Right kidney (tissue), 9 donors: ENCODE measurements at places on chromosomes 2 and 18.

- DNase-seq = no peak
These were observed 62.5 kb upstream of the SMAD7 start for GRCh38 chr18:49013291-49013691.

GRCh38 chr2:169203952-169204351, 134.6 kb downstream of the DHRS9 start:
- no peak for DNase-seq

DNA sequence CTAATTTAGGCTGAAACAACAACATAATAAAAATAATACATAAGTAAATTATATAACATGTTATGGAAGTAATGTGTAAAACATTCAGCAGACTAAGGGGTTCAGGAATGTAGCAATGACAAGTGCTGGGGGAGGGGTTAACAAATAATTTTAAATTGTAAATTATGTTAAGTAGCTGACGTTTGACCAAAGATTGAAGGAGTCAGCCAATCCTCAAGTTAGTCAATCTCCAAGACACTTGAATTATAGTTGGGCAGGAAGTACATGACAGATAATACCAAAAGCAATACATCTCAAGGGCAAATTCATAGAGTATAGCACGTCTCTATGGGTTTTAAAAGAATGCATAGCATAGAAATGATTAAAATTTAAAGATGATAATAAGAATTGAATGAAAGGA, 89.1 kb downstream of the KCNH7 start:
- no peak for DNase-seq

DNA sequence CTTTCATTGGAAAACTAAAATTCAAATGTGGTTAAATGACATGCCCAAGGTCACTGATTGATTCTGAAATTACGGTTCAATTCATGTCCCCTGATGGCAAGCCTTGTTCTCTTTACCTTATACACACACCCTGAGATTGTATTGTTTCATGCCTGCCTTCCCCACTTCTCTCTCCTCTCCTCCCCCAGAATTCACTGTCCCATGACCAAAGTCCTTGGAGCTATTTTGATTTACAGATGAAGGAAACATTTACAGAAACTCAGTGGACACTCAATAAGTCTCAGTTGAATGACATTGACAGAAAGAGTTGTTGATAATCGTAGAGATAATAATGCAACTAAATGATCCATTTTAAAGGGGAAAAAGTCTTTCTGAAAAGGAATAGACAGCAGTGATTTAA, 33.1 kb upstream of the SIX2 start:
- no peak for DNase-seq

GRCh38 chr18:28712796-28713425, 536.0 kb upstream of the CDH2 start:
- no peak for DNase-seq

GRCh38 chr18:33231474-33232317, 208.8 kb downstream of the CCDC178 start:
- DNase-seq = peak; percentile 38

DNA sequence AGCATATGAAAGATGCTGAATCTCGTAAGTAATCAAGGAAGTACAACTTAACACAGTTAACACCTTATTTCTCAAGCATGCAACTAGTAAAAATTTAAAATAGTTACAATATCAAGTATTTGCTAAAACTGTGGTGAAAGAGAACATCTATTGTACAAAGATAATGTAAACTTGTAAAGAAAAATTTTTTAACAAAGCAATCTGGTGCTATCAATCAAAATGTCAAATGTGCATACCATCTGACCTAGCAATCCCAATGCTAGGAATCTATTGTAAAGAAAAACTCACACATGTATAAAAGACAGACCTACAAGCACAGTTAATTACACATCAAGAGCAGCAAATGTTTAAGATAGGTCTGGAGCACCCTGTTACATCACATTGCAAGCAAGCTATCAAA, 90.1 kb downstream of the SLC66A3 start:
- DNase-seq = no peak

- DNase-seq = peak; percentile 76
These were observed 33.6 kb upstream of the PTMA start for GRCh38 chr2:231674587-231675338.

GRCh38 chr2:208584378-208584985, 177.9 kb downstream of the PTH2R start:
- DNase-seq = no peak

DNA sequence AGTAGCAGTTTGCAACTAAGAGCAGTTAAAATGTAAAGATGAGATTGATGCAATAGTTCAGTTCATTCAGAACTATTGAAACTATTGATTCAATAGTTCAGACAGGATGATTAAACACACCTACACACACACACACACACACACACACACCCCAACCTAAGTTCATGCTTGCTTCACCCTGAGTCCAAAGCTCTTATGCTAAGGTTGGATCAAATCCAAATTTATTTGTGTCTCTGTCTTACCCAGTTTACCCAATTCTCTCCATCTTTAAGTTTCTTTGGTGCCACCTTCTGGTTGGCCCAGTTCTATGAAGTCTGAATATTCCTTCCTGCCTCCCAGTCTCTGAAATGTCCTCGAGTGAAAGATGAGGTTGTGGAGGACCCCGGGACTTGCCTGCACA, 5.1 kb downstream of the SERPINB8 start:
- no peak for DNase-seq

DNA sequence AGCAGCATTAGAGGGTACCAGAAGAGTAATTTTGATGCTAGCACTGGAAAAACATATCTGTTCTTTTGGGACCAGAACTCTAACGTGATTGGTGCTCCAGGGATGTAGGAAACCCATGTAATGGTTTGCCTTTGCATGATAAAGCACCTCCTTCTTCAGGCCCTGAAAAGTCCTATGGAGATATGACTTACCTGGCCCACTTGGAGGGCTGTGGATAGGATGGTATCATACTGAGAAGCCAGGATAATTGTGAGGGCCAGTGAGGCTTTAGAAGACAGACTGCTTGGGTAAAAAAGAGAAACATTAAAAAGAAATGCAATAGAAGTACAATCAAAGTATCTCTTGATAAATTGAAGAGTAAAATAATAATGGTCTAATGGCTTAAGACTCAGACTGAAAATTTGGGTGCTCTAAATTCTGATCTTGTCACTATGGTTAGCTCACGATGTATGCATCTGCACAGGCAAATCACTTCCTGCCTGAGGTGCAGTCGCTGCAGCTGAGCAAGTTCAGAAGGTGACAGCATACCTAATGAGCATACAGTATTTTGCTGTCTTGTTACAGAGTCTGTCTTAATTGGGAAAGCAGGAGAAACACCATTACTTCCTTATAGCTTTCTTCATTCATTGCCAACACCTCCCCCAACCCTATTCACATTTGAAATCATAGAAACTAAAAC, 371.5 kb downstream of the NUP35 start:
- no peak for DNase-seq

DNA sequence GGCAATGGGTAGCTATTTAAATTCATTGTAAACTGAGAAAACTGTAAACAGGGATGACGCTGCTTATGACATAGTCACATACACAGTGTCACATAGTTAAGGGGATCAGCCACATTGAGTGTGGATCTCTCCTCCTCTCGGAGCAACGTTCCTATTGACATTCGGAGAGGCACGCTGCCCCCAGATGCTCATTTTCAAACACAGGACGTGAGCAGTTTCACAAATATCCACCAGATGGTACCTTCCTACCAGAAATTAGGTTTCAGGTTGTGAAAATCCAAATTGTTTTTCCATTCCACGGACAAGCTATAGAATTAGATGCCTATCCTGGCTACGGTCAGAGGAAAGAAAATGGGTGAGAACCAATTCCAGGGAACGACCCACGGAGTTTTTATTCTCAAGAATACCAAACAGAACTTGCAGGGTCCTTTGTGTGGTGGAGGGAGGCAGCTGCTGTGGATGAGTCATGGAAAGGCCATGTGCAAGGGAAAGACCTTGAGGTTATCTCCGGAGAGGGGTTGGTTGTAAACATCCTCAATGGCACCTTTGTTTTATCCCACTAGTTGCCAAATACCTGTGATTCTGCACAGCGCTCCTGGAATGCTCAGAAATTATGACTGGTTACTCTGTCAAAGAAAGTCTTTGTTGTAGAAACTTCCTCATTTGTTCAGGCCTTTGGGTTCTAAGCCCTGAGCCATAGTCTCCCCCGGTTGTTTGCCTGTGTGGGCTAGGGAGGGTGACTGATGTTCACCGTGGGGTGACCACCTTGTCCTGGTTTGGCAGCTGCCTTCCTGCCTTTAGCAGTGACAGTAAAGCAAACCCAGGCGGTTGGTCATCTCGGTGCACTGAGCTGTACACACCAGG, 88.0 kb downstream of the ACTR3 start:
- peak; percentile 12 for DNase-seq

DNA sequence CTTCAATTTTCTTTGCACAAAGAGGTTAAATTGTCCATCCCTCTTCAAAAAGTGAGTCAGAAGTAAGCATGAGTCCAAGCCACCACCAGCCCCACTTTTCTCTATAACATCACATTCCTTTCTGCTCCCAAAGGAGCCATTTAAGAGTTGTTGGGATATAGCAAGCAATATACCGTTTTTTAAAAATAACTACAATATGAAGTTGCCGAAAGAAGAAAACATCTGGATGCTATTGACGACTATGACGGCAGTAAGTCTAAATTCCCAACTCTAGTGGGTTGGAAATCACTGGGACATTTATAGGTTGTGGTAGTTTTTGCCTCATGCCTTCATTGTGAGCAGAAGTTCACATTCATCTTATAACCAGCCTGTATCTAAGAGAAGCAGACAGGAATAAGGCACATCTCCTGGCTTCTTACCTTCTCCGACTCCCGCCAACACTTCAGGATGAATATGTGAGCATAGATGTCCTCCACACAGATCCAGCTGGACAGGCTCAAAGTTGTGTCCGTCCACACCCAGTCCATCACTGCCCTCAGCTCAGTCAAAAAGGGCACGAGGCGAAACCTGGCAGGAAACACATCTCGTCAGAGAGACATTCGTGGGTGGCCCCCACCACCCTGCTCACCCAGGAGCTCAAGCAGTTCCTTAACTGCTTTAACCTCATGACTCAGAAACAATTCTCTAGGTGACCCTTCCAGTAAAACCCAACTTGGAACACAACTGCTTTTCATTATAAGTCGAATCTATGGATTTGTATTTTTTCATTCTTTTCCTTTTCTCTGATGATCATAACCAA, 163.6 kb downstream of the NAPG start:
- no peak for DNase-seq

GRCh38 chr2:190820416-190820815, 60.2 kb upstream of the GLS start:
- DNase-seq = no peak

- no peak for DNase-seq
These were observed 166.6 kb downstream of the ACTR3 start for GRCh38 chr2:114056294-114057143.

DNA sequence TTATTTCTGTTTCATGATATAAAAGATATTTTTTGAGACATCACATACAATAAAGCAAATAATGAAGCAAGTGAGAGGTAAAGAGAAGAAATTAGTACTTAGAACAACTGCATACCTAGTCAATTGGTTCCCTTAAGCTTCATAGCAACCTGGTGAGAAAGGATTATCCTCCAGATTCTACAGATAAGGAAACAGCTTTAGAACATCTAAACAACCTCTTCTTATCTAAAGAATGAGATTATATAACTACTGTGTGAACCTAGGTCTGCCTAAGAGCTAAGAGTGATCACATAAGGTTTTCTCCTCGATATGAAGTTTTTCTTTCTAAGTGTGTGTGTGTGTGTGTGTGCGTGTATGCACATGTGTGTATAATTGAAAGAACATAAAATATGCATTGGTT, 265.1 kb downstream of the NOL4 start:
- no peak for DNase-seq

GRCh38 chr2:132373391-132374135, 43.0 kb upstream of the GPR39 start:
- DNase-seq = no peak

DNA sequence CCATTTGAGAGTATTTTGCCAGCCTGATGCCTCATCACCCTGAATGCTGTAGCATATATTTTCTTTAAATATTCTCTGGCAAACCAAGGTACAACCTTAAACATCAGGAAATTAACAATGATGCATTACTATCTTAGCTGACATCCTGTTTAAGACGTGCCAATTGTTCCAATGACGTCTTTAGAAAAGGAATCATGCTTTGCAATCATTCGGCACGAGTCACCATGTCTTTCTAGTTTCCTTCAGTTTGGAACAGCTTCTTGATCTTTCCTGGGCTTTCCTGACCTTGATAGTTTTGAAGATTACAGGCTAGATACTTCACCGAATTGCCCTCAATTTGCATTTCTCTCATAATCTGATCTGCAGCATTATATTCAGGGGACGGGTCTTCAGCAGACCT, 88.2 kb upstream of the GLI2 start:
- no peak for DNase-seq

DNA sequence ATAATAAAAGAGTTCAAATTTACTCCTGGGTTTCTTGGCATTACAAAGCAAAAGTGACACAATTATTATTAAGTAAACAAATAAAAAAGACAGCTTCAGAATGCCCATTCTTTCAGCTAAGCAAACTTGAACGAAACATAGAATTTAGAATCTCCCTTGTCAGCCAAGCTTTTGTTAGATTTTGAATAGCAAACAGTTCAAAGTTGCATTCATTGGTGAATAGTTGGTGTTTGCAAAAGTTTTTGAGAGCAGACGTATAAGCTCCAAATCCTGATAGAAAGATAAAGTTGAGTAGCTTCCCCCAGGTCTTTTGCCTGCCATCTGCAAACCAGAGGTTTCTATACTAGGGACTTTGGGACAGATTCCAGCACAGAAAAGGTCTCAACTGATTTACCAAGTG, 434.3 kb upstream of the TNP1 start:
- DNase-seq = no peak

DNA sequence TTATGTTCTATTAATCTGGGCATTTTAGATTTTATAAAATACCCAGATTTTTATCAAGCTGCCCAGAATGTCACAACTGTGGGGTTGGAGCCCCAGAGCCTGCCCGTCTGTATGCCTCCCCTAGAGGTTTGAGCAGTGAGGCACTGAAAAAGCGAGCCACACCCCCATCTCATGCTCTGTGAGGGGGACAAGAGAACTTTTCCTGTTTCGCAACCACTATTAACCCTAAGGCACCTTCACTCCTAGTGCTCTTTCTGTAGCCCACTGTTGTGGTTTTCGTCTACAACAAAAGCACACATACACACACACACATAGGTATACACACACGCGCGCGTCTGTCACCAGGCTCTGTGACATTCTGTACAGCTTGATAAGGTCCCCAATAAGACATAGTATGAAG, 38.0 kb downstream of the DCDC2C start:
- DNase-seq = no peak

DNA sequence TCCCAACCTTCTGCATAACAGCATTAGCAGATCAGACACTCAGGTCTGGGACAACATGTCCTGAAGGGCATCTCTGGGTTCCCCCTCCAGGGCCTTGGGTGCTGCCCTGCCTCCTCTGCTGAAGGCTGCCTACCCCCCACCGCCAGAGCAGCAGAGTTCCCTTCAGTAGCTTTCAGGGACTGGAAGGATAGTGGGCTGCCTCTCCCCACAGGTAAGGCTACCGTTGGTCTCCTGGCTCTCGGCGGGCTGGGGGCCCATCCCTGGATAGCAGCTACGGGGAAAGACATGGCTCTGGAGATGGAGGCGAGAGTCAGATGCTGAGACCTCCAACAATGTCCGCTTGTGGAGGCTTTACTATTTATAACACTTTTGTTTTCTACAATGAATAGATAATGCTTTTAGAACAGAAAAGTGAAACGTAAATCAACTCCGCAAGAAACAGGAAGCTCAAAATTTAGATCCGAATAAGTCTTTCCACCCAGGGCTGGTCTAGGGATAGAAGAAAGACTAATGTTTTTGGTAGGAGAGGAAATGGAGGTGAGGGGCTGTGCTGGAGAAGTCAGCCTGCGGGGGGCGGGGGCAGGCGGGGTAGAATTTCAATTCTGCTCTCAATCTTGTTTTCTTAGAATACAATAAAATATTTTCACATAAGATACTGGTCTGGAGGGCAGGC, 58.4 kb downstream of the ARL4C start:
- DNase-seq = no peak
